ENCODE measurements at places on chromosomes 7 and 10. TPM values are rescaled to one million over a fixed set of nuclear protein-coding genes. Genes with fewer than 3 reads are reported as not detected.

GPR146 gene
- 1.6 TPM for total RNA-seq

CDH23 gene
- 3.2 TPM for total RNA-seq

IDE gene
- total RNA-seq = 21.1 TPM

FAS gene
- 30.9 TPM for total RNA-seq

AFAP1L2 gene
- 20.6 TPM for total RNA-seq

RBM20 gene
- total RNA-seq = 4.3 TPM

LRRC61 gene
- total RNA-seq = 0.05 TPM

RAMP3 gene
- not detected for total RNA-seq

MMP21 gene
- not detected for total RNA-seq

HOXA11 gene
- 0.56 TPM for total RNA-seq

TES gene
- 58.5 TPM for total RNA-seq

OPN1SW gene
- total RNA-seq = not detected

CNNM2 gene
- 5.2 TPM for total RNA-seq

PLEKHS1 gene
- 0.04 TPM for total RNA-seq

PAPSS2 gene
- total RNA-seq = 16.5 TPM

STEAP2 gene
- total RNA-seq = 4.9 TPM

FRMPD2 gene
- total RNA-seq = not detected

CALD1 gene
- 153 TPM for total RNA-seq

WDR86 gene
- total RNA-seq = 0.26 TPM

SPDYE9 gene
- not detected for total RNA-seq

H2BK1 gene
- not detected for total RNA-seq

TMEM213 gene
- not detected for total RNA-seq

GRID1 gene
- 0.26 TPM for total RNA-seq

PSTK gene
- 3.4 TPM for total RNA-seq

LRMDA gene
- 3.4 TPM for total RNA-seq

GNA12 gene
- 42.5 TPM for total RNA-seq

PWWP2B gene
- 16.2 TPM for total RNA-seq

MYPN gene
- 2.0 TPM for total RNA-seq

TMUB1 gene
- total RNA-seq = 56.8 TPM

CYP2C19 gene
- total RNA-seq = not detected

ADD3 gene
- total RNA-seq = 3.8 TPM

KCND2 gene
- not detected for total RNA-seq

Data from A549 treated with dexamethasone at 1 μM for 4 hours (cell line).